ENCODE measurements at places on chromosomes 13 and 19.
A peak's percentile ranks its signal among the peaks of the same experiment; 100 is the strongest.

- no peak for DNase-seq
Observed at GRCh38 chr13:42041684-42042035, 6.8 kb upstream of the DGKH start.

GRCh38 chr13:70623239-70623638, 515.0 kb upstream of the KLHL1 start:
- DNase-seq, result no peak

DNA sequence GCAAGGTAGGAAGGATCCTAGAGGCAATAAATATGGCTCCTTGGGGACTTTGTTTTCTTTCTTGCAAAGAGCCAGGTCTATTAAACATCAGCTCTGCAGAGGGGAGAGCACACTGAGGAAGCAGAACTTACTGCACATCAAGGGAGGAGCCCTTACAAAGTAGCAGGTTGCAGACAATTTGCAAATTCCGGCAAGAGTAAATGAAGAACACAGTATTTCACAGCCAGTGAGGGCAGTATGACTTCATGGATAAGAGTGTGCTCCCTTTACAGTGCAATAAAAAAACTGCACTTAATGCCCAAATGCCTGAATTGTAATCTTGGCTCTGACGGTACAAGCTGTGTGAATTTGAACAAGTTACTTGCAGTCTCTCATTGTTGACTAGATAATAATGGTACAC, 75.5 kb downstream of the STARD13 start:
- DNase-seq, result no peak

- no peak for DNase-seq
Observed at GRCh38 chr13:50893211-50893852, 16.3 kb upstream of the RNASEH2B start.

DNA sequence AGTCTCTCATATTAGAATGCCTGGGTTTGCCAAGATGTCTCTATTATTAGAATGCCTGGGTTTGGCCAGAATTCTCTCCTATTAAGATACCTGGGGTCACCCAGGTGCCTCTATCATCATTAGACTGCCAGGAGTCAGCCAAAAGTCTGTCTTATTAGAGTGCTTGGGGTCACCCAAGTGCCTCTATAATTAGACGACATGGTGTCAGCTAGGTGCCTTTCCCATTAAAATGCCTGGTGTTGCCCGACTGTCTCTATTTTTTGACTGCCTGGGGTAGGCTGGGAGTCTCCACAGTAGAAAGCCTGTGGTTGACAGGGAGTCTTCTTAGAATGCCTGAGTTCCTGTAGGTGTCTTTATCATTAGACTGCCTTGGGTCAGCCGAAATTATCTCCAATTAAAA, 1536.6 kb downstream of the UQCRFS1 start:
- DNase-seq, result no peak

GRCh38 chr13:41457589-41458186, 338 bp downstream of the RGCC start:
- DNase-seq, result no peak

GRCh38 chr13:45752510-45752909, 50.4 kb downstream of the CBY2 start:
- no peak for DNase-seq

- DNase-seq, result no peak
Observed at GRCh38 chr19:5229778-5230335, 110.8 kb downstream of the PTPRS start.

DNA sequence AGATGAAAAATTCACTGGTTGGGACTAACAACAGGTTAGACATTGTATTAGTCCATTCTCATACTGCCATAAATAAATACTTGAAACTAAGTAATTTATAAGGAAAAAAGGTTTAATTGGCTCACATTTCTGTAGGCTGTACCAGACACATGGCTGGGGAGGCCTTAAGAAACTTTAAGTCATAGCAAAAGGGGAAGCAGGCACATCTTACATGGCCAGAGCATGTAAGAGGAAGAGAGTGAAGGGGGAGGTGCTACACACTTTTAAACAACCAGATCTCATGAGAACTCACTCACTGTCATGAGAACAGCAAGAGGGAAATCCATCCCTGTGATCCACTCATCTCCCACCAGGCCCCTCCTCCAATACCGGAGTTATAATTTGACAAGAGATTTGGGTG, 125.9 kb downstream of the SUCLA2 start:
- DNase-seq, result no peak

GRCh38 chr13:40115426-40115825, 460.0 kb downstream of the COG6 start:
- no peak for DNase-seq

DNA sequence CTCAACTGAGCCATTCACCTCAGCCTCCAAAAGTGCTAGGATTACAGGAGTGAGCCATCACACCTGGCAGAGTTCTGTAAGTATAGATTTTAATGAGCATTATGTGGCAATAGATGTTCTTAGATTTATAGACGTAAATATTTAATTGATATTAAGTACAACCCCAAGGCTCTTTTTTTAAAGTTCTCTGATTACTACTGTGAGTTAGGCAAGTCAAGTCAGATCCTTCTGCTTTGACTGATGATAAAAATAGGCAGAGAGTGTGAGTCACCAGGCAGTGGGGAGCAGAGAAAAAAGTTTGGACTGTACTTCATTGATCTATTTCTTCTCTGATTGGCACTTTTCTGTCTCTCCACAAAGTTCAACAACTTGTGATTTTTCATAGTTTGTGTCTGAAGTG, 1379.9 kb downstream of the UQCRFS1 start:
- no peak for DNase-seq

DNA sequence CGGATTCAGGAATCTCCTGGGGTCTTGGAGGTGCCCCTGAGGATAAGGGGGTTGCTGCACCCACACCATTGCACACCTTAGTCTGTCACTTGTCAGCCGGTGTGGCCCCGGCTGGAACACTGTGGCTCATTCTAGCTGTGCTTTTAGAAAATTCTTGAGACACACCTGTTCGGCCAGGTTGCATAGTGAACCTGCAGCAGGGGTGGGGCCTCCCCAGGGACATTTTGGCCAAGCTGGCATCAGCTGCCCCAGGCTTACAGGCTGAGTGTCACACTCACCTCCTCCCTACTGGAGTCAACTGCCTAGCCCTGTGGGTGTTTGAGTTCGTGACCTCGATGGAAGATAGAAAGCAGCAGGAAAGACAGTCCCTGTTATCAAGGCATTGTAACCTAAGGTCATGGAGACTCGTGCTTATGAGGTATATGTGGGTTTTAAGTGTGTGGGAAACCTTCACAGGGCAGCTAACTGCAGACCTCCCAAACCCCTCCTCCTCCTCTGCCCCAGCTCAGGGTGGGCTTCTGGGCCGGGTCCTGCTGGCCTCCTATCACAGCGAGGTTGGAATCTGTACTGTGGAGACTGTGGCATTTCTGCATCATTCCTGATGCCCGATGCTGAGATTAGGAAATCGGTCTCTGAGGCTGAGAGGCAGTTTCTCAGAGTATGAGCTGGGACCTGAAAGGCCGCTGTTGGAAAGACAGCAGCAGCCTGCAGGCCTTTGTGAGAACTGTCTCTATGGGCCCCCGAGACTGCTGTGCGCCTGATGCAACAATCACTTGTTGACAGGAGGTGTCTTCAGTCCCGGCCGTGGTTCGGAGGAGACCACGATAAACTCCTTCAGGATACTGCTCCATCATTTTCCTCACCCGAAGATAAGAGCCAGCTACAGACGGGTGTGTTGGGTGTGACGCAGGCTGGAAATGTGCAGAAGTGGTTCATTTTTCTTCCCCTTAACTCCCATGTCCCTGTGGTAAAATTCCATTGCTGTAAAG, 72.2 kb downstream of the ATP11A start:
- no peak for DNase-seq

GRCh38 chr13:62019858-62020257, 604.2 kb upstream of the PCDH20 start:
- no peak for DNase-seq

- no peak for DNase-seq
Observed at GRCh38 chr13:98443329-98443728, 133.6 kb downstream of the STK24 start.

GRCh38 chr13:110475117-110475516, 86.4 kb downstream of the RAB20 start:
- DNase-seq, result no peak

DNA sequence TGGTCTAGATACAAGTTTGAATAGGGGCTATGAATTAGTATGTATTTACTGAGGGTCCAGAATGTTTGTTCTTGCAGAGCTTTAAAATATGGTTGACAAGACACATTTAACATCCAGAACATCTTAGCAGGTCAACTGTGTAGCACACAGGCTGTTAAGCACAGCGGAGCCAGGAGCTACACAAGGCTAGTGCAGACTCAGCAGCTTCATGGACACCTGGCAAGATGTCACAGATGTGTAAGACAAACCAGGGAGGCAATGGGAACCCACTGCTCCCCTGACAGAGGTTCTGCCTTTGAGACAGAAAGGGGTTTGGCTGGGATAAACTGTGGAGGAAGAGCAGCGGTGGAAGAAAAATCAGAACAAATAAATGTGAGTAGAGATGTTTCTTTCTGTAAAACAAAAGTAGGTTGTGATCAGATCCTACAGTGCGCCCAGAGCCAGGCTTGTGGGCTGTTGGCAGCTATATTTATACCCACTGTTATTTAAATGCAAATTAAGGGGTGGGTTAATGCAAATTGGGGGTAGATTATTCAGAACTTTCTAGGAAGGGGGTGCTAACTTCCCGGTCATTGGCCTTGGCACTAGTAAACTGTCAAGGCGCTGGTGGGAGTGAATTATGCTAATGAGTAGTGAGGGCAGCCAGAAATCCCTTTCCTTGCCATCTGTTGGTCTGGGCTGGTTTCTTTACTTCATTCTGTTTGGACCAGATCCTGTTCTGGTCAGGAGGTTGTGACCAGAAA, 33.0 kb downstream of the MIPEP start:
- no peak for DNase-seq

- DNase-seq, result no peak
Observed at GRCh38 chr13:99157046-99157445, 43.6 kb upstream of the UBAC2 start.

DNA sequence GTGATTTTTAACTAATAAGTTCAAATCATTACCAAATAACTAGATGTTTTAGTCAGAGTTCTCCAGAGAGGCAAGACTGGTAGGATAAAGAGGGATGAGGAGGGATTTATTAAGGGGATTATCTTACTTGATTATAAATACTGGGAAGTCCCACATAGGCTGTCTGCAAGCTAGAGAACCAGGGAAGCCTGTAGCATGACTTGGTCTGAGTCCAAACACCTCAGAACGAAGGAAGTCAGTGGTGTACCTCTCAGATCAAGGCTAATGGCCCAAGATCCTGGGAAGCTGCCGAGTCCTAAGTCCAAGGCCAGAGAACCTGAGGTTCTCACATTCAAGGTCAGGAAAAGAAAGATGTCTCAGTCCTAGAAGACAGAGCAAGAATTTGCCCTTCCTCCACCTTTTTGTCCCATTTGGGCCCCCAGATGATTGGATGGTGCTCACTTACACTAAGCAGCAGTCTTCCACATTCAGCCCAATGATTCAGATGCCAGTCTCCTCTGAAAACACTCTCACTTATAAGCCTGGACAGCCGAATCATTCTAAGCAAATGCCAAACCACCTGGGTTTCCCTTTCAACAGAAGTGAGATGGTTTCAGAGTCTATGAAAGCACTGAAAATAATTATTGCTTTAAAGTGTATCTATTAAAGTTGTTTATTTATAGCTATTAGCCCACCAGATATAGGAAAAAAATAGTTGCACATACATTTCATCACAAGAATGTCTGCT, 1599.2 kb downstream of the OLFM4 start:
- no peak for DNase-seq

GRCh38 chr19:45693106-45693788, 781 bp downstream of the QPCTL start:
- peak; percentile 32 for DNase-seq

GRCh38 chr13:47545201-47546024, 455.7 kb downstream of the SUCLA2 start:
- DNase-seq, result no peak

DNA sequence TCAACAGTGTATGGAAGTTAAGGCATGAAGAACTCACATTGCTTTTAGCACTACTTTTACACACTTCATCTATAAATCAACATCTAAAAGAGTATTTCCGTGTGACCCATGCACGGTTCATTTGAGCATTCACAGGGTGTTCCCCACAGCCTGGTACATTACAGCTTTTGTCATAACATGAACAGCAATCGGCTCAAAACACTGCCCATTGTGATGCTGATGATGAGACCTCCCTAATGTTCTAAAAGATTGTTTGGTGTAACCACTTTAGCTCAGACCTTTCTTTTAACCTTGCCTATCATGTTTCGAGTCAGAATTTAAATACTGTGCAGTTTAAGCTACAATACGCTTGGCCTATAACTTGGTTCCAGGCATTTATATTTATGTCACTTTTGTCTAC, 4.1 kb upstream of the KLF5 start:
- DNase-seq, result no peak

GRCh38 chr13:95260031-95260525, 41.2 kb downstream of the ABCC4 start:
- DNase-seq, result no peak

GRCh38 chr19:13150931-13151604, 857 bp downstream of the IER2 start:
- DNase-seq, result no peak

DNA sequence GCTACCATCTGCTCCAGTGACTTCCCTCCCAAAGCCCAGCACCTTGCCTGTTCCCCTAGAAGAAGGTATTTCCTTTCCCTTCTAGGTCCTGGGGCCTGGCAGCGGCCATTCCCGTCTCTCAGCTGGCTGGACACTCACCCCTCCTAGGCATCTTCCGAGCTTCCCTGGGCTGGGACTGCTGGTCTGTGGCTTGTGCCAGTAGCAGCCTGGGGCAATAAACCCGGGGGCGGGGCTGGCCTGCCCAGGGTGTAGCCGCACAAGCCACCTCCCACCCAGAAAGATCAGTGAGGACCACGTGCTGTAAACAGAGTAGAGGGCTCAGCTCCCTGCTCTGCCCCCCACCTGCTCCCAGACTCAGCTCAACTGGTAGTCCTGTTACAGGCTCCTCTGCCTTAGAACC, 15.0 kb downstream of the LIPE start:
- no peak for DNase-seq

DNA sequence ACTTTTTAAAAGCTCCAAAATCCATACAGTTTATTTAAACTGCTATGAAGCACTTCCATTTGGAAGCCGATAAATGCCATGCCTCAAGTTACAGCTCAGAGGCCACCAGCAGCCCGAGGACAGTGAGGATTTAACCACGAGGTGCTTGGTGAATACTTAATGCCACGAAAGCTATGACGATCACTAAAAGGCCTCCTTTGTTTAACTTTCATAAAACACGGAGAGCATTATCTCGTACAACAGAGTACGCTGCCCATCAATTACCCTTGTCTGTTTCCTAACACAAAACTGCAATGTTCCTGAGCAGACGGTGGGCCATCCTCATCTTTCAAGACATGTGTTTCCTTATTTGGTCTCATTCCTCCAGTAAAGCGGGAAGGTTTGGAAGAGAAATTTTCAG, 58.4 kb downstream of the PEPD start:
- no peak for DNase-seq

GRCh38 chr19:55673465-55673864, 1.6 kb upstream of the EPN1 start:
- DNase-seq, result no peak

Measured in smooth muscle cell of the brain vasculature (primary cell).